ENCODE measurements at places on chromosomes 6 and 20.

DNA sequence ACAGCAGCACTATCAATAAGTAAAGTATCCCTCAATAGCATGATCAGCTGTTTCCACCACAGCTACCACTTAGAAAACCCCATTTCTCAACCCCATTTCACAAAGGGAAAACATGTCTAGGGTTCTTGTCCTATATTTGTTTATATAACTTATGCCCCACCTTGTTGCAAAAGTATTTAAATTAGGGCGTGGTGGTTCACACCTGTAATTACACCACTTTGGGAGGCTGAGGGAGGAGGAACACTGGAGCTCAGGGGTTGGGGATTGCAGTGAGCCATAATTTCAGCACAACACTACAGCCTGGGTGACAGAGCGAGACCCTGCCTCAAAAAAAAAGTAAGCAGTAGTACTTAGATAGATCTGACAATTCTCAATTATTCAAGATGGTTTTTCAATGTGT is 3.7 kb downstream of the MRPL14 start:
- DNase-seq: no peak

DNA sequence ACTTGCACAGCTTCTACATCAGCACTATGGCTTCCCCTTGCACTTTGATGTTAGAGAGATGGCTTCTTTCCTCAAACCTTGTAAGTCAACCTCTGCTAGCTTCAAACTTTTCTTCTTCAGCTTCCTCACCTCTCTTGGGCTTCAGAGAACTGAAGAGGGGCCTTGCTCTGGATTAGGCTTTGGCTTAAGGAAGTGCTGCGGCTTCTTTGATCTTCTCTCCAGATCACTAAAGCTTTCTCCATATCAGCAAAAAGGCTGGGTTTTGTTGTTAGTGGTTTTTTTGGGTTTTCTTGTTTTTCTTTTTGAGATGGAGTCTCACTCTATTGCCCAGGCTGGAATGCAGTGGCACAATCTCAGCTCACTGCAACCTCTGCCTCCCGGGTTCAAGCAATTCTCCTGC is 24.0 kb downstream of the CDK5RAP1 start:
- DNase-seq: no peak

- DNase-seq: no peak
Observed at GRCh38 chr6:15090145-15090579, 155.7 kb upstream of the JARID2 start.

GRCh38 chr20:24370249-24370648 is 99.2 kb upstream of the SYNDIG1 start:
- no peak for DNase-seq

- peak; percentile 13 for DNase-seq
Observed at GRCh38 chr20:40931410-40932044, 97.1 kb upstream of the TOP1 start.

GRCh38 chr6:89941031-89941762 is 46.9 kb downstream of the GJA10 start:
- DNase-seq: no peak

DNA sequence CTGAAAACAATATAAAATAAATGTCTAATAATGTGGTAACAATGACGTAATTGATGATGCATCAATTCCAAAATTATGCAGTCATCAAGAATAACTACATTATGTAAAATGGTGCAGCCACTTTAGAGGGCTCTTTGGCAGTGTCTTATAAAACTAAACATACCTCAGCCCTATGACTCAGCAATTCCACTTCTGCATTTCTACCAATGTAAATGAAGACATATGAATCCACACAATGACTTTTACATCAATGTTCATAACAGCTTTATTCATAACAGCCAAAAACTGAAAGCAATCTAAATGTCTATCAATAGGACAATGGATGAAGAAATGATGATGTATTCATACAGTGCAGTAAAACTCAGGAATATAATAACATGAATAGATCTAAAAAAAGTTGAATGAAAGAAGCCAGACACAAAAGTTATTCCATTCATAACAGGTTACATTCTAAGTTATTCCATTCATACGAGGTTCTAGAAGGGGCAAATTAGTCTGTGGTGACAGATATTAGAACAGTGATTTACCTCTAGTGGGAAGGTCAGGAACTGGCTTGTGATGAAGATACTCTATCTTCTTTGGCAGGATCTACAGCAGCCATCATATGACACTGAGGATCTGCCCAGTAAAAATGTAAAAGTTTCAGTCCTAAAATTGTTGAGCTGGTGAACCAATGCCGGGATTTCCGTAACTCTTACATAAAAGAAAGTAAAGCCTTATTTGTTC is 396.1 kb downstream of the PLCB1 start:
- no peak for DNase-seq

GRCh38 chr6:7110092-7110792 is 2.5 kb downstream of the RREB1 start:
- DNase-seq: no peak

- DNase-seq: peak; percentile 35
Observed at GRCh38 chr6:36129941-36130666, at the start of gene MAPK13. Gene MAPK13, plus strand, starts transcription at chr6:36130513. Its CDS starts 70 bp downstream, at chr6:36130583.

- DNase-seq: no peak
Observed at GRCh38 chr20:25063546-25063945, 5.6 kb upstream of the ACSS1 start.

GRCh38 chr20:41387444-41387851 is 20.8 kb upstream of the EMILIN3 start:
- DNase-seq: no peak

DNA sequence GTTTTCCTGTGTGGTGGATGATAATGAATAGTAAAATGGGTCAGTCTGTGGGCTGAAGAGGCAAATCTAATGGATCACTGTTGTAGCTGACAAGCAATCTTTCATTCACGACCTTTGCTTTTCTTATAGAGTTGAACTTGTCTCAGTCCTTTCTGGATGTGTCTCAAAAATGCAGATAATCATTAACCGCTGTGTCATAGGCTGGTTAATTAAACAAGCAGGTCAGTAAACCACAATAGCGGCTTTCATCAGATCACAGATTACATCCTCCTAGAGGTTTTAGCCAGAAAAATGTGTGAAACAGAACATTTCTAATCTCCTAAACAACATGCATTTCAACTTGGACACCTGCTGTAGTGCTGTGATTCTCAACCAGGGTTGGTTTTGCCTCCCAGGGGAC is 2.5 kb upstream of the METTL24 start:
- no peak for DNase-seq

DNA sequence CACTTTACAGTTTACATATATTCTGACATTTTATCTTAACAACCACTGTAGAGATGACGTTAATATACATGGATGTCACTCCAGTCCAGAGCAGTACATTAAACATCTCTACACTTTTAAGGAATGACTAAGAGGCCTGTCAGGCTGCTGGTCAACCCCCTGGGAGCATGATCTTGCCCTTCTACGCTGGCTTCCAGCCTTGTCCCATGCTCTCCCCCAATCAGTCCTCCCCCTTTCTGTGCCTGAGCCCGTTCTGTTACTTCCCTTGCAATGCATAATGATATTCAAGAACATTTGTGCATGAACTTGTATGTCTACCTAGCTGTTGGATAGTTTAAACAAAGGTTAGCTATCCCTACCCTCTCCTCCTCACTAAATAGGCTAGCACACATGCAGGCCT is 40.5 kb upstream of the PLCB4 start:
- no peak for DNase-seq

GRCh38 chr6:35600659-35601125 is 88.0 kb upstream of the TULP1 start:
- no peak for DNase-seq

DNA sequence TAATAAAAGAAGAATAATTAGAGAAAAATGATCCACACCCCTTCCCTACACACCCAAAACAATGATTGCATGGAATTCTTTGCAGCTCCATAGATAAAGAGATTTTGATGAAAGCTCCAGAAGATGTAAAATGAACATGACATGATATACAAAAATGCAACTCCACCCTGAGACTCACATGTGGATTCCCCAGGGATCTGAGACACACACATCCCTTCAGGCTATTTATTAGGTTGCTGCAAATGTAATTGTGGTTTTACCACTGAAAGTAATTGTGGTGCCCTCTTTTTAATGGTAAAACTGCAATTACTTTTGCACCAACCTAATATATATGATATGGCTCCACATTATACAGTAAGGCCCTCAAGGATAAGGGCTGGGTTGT is 40.4 kb upstream of the TBC1D7 start:
- DNase-seq: no peak

DNA sequence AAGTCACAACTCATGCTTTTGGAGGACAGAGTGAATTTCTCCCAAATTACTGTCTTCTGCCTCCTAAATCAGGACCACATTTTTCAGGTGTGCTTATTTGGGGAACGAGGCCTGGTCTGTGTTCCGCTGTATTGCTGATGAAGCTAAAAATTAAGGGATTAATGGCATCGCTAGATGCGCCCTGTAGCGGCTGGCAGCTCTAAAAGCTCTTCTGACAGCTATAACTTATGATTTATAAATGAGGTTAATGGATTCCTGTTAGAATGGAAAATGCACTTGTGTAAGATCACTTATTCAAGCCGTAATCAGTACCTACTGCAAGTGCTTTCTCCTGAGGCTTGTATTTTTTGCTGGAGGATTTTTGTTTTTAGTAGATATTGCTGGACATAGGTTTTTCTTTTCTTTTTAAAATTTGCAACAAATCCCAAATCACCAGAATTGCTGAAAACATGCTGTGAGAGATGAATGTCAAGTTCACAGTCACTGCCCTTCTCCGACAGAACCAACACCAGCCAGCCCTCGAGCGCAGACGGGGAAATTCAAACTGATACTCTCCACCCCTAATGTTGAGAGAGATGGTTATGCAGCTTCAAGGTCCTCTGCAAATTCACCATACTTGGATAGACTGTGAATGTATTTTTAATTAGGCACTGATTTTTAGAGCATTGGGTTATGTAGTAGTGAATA is 49.1 kb downstream of the AKAP12 start:
- no peak for DNase-seq

GRCh38 chr6:12806796-12807195 is 90.2 kb downstream of the PHACTR1 start:
- no peak for DNase-seq

DNA sequence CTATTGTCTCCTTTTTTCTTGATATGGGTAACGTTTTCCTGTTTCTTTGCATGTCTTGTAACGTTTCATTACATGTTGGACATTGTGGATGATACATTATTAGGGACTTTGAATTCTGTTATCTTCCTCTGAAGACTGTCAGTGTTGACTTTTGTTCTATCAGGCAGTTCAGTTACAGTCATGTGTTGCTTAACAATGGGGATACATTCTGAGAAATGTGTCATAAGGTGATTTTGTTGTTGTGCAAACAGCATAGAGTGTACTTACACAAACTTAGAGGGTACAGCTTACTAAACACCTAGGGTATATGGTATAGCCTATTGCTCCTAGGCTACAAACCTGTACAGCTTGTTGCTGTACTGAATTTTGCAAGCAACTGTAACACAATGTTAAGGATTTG is 64.7 kb downstream of the AK9 start:
- DNase-seq: no peak
